SK-N-SH treated with all-trans-retinoic acid at 6 μM for 48 hours (cell line): ENCODE measurements at places on chromosomes 2 and 18.

- ATAC-seq: no peak
These were observed 71.2 kb downstream of the SEMA4F start for GRCh38 chr2:74725287-74725686.

- ATAC-seq: peak; percentile 20
These were observed 37.7 kb upstream of the NT5C1B start for GRCh38 chr2:18626958-18627650.

GRCh38 chr2:239691720-239692119, 290.9 kb upstream of the HDAC4 start:
- ATAC-seq: no peak

GRCh38 chr2:10165282-10165681, 42.7 kb downstream of the RRM2 start:
- ATAC-seq: no peak

- ATAC-seq: no peak
These were observed 147.2 kb upstream of the HNMT start for GRCh38 chr2:137817058-137817457.

DNA sequence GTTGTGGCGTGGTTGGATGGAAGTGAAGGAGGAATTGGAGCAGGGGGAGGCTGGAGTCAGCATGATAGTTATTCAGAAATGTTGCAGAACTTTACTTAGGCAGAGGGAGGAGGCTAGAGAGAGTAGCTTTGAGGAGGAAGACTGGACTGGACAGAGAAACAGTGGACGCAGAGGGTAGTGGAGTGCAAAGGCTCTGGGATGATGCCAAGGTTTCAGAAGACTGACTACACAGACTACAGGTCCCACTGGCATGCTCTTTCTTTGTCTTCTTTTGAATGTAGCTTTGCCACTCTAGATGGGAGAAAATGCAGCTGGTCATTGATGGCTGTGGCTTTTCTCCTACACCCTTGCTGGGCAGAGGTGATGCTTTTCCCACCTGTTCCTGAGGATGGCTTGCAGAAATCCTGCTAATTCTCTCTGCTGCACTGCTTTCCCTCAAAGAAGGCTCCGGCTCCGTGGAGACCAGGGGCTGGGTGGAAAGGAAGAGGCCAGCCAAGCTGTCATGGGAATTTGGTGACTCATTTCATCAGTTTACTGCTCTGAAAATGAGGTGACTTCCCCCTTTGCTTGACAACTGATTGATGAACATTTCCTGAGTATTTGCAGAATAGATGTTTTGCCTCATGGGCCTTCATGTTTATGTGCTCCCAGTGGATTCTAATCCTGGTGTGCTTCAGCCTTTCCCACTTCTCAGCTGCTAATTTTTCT, 42.4 kb downstream of the MEIS1 start:
- peak; percentile 51; the same call in 2 of the 3 replicates for ATAC-seq

DNA sequence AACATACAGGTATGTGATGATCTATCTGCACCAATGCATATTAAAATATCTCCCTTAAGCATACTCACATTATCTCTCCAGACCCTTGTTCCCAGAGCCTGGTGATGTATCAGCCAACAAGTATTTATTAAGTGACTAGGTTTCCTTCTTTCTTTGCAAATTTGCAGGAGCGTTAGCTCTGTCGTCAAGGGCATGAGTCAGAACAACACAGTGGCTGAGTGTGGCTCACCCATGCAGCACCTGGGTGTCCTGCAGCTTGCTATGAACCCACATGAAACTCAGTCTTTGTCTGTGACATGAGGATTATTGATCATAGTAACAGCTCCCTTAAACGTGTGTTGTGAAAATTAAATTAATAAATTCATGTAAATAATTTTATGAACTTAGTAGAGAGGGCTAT, 96.6 kb downstream of the PIEZO2 start:
- no peak for ATAC-seq

- ATAC-seq: peak; percentile 70
These were observed 24.2 kb upstream of the ZDBF2 start for GRCh38 chr2:206250041-206250897.
